ENCODE measurements at places on chromosomes 13 and 19.

DNA sequence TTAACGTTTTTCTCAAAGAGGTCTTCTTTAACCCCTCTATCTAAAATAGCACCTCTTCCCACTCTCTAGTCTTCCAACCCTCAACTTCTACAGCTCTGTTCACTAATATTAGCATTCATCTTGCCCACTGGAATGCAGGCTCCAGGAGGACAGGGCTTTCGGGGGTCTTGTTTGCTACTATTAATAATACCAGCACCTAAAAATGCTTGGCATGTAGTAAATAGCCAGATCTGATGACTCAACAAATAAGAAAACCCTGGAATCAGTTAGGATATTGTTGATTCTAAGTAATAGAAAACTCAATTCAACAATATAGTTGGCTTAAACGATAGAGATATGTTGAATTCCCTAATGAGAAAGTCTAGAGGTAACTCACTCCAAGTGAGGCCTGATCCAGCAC, 14.2 kb downstream of the DYRK1B start:
- no peaks in the 10 kb centered on the region for H3K27me3 ChIP-seq
- peaks cover 24% of the 10 kb centered on the region for H3K4me1 ChIP-seq
- DNase-seq = no peak
- H3K27ac ChIP-seq = no peak overlapping the region
- no peak overlapping the region for H3K4me3 ChIP-seq

- H3K27ac ChIP-seq = peak overlapping the region; percentile 47
- peaks cover 28% of the 10 kb centered on the region for H3K4me1 ChIP-seq
- H3K36me3 ChIP-seq = peaks cover 9% of the 10 kb centered on the region
- no peak overlapping the region for H3K4me3 ChIP-seq
Measured at GRCh38 chr19:49556412-49557398, 23.7 kb downstream of the NOSIP start.

GRCh38 chr13:93889430-93889951, 590.0 kb downstream of the DCT start:
- H3K27me3 ChIP-seq = no peaks in the 10 kb centered on the region
- no peak for DNase-seq
- H3K4me1 ChIP-seq = no peaks in the 10 kb centered on the region
- no peaks in the 10 kb centered on the region for H3K36me3 ChIP-seq
- H3K4me3 ChIP-seq = no peak overlapping the region

- no peak for DNase-seq
- peaks cover 31% of the 10 kb centered on the region for H3K4me1 ChIP-seq
- peaks cover 7% of the 10 kb centered on the region for H3K27me3 ChIP-seq
- no peaks in the 10 kb centered on the region for H3K36me3 ChIP-seq
- peak overlapping the region; percentile 93 for H3K4me3 ChIP-seq
Measured at GRCh38 chr19:45468803-45469131, 971 bp downstream of the FOSB start.

DNA sequence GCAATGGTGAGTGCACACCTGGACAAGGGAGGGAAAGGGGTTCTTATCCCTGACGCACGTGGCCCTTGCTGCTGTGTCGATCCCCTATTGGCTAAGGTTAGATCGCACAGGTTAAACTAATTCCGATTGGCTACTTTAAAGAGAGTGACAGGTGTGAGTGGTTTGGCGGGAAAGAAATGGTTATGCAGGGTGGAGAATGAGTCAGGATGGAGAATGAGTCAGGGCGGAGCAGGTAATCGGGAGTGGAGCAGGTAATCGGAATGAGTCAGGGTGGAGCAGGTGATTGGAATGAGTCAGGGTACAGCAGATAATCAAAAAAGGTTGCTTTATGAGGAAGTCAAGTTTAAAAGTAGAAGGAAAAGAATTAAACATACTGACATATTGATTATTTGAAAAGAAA, 24.4 kb upstream of the SIAH3 start:
- DNase-seq = no peak
- no peaks in the 10 kb centered on the region for H3K36me3 ChIP-seq
- H3K4me1 ChIP-seq = no peaks in the 10 kb centered on the region
- no peak overlapping the region for H3K27ac ChIP-seq

GRCh38 chr19:12833738-12834565, 427 bp downstream of the RTBDN start:
- H3K36me3 ChIP-seq = no peaks in the 10 kb centered on the region
- peaks cover 44% of the 10 kb centered on the region for H3K27me3 ChIP-seq
- peaks cover 21% of the 10 kb centered on the region for H3K4me1 ChIP-seq

DNA sequence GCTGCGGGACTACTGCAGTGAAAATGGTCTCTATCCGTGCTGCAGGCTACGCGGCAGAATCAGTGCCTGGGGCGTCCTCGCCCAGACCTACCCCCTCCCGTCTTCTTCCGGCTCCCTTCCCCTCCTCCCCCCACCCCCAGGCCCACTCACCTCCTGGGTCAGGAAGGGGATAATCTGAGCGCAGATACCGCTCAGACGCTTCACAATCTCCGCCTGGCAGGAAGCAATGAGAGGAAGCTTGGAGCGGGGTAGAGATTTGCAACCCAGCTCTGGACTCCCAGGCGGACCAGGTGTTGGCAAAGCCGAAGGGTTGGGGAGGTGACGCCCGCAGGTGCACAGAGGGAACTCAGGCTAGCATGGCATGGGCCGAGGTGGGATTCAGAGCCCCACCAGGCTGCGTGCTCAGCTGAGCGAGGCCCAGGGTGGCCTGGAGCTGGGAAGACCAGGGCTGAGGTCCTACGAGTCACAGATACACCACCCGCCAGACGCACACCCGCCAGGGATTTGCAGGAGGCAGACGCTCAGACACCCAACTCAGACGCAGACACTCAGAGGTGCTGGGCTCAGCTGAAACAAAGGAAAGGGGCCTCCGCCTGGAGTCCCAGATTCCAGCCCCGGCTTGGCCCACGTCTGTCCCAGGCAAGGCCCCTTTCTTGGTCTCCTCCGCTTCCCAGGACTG, 4.1 kb downstream of the TLE2 start:
- H3K27me3 ChIP-seq = no peaks in the 10 kb centered on the region
- no peak overlapping the region for H3K27ac ChIP-seq
- no peak overlapping the region for H3K4me3 ChIP-seq
- no peaks in the 10 kb centered on the region for H3K4me1 ChIP-seq
- no peaks in the 10 kb centered on the region for H3K36me3 ChIP-seq
- DNase-seq = no peak

DNA sequence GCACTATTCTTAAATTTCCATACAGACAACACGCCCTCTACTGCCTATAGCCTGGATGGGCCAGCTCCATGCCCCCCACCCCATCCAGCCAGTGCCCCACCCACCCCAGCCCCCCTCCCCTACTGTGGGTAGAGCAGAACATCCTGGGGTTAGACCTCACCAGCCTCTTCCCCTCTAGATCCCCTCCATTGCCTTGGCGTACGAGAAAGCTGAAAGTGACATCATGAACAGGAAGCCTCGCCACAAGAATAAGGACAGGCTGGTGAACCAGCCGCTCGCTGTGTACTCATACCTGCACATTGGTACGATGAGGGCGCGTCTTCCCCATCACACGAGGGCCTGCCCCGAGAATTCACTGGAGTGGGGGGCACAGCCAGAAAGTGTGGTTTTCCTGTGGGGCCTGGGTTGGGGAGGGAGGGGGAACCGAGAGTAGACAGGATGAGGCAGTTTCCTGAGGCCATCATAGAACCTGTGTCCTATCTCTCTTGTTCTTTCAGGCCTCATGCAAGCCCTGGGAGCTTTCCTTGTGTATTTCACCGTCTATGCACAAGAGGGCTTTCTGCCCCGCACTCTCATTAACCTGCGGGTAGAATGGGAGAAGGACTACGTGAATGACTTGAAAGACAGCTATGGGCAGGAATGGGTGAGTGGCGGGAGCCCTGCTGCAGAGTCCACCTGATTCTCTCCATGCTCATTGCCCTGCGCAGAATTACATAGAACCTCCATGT, 29.1 kb downstream of the ATP12A start:
- H3K4me3 ChIP-seq = peak overlapping the region; percentile 69
- no peaks in the 10 kb centered on the region for H3K36me3 ChIP-seq
- DNase-seq = peak; percentile 63

DNA sequence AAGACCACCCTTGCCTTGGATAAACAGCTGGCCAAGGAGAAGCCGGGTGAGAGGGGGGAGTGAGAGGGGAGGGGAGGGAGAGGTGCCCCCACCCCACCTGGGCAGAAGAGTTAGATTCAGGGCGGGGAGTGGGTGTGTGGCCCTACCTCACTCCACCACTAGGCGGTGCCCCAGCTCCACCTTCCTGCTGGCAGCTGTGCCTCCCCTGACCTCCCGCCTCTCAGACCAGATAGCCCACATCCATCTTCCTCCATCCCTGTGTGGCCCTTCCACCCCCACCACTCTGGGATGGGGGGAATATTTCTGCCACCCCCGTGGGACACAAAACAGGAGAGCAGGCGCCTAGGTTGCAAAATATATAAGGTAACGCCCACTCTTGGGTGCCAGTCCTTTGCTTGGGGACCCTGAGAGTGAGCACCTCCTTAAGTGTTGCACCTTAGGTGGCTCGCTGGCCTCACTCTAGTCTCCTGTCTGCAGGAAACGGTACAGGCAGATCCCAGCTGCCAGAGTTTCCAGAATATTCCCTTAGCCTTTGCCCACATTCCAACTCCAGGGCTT, 13.8 kb upstream of the EHD2 start:
- H3K4me1 ChIP-seq = peaks cover 4% of the 10 kb centered on the region
- no peak overlapping the region for H3K27ac ChIP-seq
- H3K27me3 ChIP-seq = no peaks in the 10 kb centered on the region
- no peak for DNase-seq
- no peak overlapping the region for H3K4me3 ChIP-seq
- H3K36me3 ChIP-seq = no peaks in the 10 kb centered on the region

DNA sequence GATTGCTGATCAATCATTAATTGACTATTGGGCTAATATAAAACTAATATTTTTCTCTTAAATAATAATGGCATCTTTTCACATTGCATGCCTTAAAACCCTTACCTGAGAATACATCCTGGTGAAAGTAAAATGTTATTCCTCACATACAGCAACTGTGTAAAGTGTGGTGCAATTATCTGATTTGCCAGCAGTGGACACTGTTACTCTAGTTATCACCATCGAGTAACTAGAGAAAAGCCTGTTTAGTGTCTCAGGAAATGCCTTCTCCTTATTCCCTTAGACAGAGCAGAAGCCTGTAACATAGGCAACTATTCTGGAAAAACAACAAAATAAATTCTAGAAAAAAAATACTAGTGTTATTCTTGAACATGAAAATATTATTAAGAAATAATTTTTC, 459.8 kb downstream of the FGF14 start:
- no peak overlapping the region for H3K27ac ChIP-seq
- no peaks in the 10 kb centered on the region for H3K36me3 ChIP-seq
- peaks cover 7% of the 10 kb centered on the region for H3K27me3 ChIP-seq
- H3K4me1 ChIP-seq = no peaks in the 10 kb centered on the region
- DNase-seq = no peak

- H3K4me1 ChIP-seq = peaks cover 24% of the 10 kb centered on the region
- DNase-seq = no peak
- peak overlapping the region; percentile 85 for H3K4me3 ChIP-seq
- peak overlapping the region; percentile 76 for H3K27ac ChIP-seq
- H3K27me3 ChIP-seq = peaks cover 30% of the 10 kb centered on the region
- no peaks in the 10 kb centered on the region for H3K36me3 ChIP-seq
Measured at GRCh38 chr13:20121159-20121525, 39.7 kb downstream of the GJA3 start.

- H3K27ac ChIP-seq = no peak overlapping the region
- peaks cover 18% of the 10 kb centered on the region for H3K4me1 ChIP-seq
- peaks cover 17% of the 10 kb centered on the region for H3K36me3 ChIP-seq
- no peaks in the 10 kb centered on the region for H3K27me3 ChIP-seq
- no peak overlapping the region for H3K4me3 ChIP-seq
Measured at GRCh38 chr13:27104606-27105005, 67.0 kb downstream of the USP12 start.

GRCh38 chr13:79987761-79988160, 353.2 kb downstream of the SPRY2 start:
- no peaks in the 10 kb centered on the region for H3K4me1 ChIP-seq
- H3K27me3 ChIP-seq = peaks cover 11% of the 10 kb centered on the region
- no peak overlapping the region for H3K4me3 ChIP-seq

DNA sequence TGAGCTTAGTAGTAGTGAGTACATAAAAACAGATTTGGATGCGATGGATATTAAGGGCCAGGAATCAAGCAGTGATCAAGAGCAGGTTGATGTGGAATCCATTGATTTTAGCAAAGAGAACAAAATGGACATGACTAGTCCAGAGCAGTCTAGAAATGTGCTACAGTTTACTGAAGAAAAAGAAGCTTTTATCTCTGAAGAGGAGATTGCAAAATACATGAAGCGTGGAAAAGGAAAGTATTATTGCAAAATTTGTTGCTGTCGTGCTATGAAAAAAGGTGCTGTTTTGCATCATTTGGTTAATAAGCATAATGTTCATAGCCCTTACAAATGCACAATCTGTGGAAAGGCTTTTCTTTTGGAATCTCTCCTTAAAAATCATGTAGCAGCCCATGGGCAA, 11.4 kb downstream of the CHAMP1 start:
- no peak overlapping the region for H3K27ac ChIP-seq
- peaks cover 11% of the 10 kb centered on the region for H3K4me1 ChIP-seq
- H3K4me3 ChIP-seq = no peak overlapping the region
- no peak for DNase-seq

Data from natural killer cell treated with Interleukin-12 subunit alpha and Interleukin-12 subunit beta and Interleukin-15 and Interleukin-18, amount 100 ng/mL, for 72 hours (primary cell).